ENCODE measurements at places on chromosomes 16 and 17.

- no peak for DNase-seq
Observed at GRCh38 chr16:54096607-54097006, 190.0 kb downstream of the IRX3 start.

- no peak for DNase-seq
Observed at GRCh38 chr17:13941781-13942180, 127.5 kb upstream of the COX10 start.

DNA sequence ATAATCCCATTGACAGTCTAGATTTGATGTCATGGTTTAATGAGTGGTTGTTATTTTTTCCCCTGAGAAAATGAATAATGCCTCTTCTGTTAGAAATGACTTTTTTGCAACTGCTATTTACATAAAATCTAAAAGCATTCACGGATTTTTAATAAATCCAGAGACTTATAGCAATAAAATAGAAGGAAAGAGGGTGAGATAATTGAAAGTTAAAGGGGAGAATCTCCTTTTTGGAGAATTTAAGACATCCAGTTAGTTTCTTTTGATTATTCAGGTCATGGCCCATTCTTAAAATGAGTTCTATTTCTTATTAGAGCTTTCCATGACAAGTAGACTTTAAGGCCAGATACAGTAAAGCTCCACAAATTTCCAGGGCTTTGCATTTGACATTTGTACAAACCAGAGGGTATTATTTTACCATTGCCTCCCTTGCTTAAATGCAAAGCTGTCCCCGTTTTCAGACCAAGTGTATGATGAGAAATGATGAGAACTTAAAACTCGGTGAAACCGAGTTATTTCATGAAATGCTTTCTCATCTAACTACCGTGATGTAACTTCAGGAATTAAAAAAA lies 789.0 kb upstream of the SOX9 start:
- no peak for DNase-seq

DNA sequence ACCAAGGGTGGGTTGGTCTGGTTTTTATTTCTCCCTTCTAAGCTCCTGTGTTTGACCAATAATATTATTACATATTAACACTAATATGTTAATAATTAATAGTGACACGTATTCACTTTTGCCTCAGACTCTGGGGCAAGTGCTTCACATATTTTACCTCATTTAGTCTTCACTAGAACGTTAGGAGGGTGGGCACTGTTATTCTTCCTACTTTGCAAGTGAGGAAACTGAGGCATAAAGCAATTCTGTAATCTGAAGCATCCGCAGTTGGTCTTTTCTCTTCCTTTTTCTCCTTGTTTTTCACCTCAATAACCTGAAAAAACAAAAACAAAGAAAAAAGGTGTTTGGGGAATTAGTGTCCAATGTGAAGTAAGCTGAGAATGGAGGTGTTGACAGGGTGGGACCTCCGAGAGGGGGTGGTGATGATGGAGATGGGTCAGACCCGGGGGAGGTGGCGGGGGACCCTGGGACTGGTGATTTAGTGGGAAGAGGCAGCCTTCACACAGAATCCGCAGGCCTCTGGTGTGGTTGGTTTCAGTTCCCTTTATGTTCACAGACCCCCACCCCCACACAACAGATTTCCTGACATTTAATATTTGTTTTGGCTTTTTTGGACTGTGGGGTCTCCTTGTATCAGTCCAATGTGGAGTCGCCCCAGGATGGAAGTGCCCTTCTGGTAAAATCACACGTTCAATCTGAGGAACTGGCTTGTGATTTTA lies 3.7 kb downstream of the CDH1 start:
- DNase-seq: no peak

GRCh38 chr16:13070268-13070667 lies 168.9 kb downstream of the SHISA9 start:
- DNase-seq: no peak

GRCh38 chr17:80154166-80154565 lies 7.2 kb upstream of the EIF4A3 start:
- DNase-seq: no peak

GRCh38 chr16:79500286-79500685 lies 100.3 kb downstream of the MAF start:
- no peak for DNase-seq

GRCh38 chr17:28643983-28644786 lies 773 bp downstream of the BLTP2 start:
- DNase-seq: peak; percentile 64

GRCh38 chr16:69188716-69189115 lies 1.8 kb downstream of the SNTB2 start:
- no peak for DNase-seq

DNA sequence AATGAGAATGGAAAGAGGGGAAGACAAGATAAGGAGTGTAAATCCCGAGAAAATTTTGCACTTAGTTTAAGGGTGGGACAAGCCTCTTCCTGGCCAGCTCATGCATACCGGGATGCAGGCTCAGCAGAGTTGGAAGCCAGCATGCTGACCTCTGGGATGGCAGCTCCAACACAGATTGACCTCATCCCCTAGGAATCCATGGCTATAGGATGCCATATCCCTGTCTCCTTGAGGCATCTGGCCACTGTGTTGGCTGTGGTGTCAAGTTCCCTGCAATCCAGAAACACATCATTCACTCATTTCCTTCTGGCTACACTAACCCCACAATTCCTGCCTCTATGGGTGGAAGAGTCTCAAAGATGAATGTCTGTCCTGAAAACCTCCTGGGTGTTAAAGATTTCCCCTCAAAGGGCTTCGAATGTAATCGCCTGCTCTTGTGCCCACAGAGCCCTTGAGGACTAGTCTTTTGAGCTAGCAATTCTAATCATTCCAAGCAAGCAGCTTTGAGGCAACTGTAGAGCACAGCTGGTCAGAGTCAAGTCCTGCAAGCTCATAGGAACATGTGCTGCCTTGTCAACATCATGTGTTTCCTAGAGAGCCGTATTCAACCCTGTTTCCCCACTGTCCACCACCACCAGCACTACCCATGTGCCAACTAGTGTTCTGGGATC lies 141.4 kb downstream of the PMP22 start:
- no peak for DNase-seq

DNA sequence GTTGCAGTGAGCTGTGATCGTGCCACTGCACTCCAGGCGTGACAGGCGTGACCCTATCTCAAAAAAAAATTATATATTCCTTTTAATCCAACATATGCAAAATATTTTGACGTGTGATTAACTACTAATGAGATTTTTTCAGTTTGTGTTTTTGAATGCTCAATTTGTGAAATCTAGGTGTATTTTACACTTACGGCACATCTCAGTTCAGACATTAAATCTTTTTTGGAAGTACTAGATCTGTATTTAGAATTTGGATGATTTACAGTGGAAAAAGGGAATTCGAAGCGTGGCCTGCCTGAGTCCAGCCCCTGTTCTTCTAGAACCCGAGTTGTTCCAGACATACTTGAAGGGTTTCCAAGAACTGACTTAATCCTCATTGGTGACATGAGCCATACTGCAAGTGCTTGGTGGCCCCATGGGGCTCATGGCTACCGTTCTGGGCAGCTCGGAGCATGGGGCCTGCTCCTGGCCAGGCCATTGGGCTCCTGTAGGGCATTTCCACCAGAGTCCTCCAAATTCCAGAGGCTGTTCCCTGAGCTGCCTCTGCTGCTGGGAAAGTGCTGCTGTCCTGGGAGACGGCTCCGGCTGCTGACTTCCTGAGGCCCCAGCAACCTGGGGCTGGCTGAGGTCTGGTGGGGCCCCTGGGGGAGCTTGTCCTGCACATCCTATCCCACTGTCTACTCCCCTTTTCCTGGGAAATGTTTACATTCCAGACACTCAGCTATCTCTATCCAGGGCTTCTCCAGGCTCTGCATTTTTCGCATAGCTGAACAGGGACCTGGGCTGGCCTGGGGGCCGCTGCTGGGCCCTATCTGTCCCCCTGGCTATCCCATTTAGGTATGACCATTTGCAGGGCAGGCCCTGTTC lies 27.2 kb downstream of the LLGL2 start:
- DNase-seq: no peak

GRCh38 chr17:27323538-27324215 lies 29.8 kb downstream of the WSB1 start:
- no peak for DNase-seq

GRCh38 chr16:79668502-79668901 lies 68.0 kb upstream of the MAF start:
- DNase-seq: no peak

DNA sequence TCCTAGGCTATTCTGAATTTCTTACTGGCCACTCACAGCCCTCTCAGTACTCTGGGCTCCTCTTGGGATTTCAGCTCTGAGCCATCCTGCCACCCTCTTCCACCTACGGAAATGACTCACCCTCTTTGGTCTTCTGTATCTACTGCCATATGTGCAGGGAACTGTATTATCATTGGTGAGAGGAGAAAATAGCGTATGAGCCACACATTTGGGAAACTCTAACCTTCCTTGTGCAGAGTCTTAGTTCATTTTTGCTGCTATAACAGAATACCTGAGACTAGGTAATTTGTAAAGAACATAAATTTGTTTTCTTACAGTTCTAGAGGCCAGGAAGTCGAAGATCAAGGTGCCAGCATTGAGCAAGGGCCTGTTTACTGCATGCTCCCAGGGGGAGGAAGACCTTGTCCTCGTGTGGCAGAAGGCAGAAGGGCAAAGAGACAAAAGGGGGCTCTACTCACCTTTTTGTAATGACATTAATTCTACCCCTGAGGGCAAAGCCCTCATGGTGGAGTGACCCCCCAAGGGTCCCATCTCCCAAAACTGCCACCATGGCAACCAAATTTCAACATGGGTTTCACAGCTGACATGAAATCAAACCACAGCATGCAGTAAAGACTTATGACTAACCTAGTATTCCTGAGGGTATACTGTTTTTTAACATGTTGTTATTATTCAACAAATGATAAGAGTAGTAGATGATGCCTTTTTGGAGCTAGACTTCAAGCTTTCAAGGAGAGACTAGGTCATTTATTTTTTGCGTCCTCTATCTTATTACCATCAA lies 191.8 kb downstream of the PRKCA start:
- no peak for DNase-seq

GRCh38 chr17:35341411-35341992 lies 31.9 kb downstream of the SLFN11 start:
- DNase-seq: peak; percentile 36

- DNase-seq: peak; percentile 82
Observed at GRCh38 chr16:89505204-89506112, 2.7 kb upstream of the SPG7 start.

GRCh38 chr16:57175896-57176295 lies 9.9 kb downstream of the PSME3IP1 start:
- DNase-seq: no peak

- DNase-seq: no peak
Observed at GRCh38 chr16:24977678-24978075, 37.5 kb downstream of the ARHGAP17 start.

- no peak for DNase-seq
Observed at GRCh38 chr16:69093974-69094373, 11.5 kb upstream of the HAS3 start.

Data from GM13977 (cell line).